T-helper 2 cell treated with Interferon-gamma antibody and Interleukin-4, amounts not matched to agents 5 μg/mL and 100 μg/mL, for 36 hours (primary cell): ENCODE measurements at places on chromosomes 11 and 22.

GRCh38 chr11:33291004-33291777 lies 34.0 kb downstream of the HIPK3 start:
- no peak for DNase-seq

- no peak for DNase-seq
These were observed 9.2 kb downstream of the PRSS23 start for GRCh38 chr11:86809561-86809960.

DNA sequence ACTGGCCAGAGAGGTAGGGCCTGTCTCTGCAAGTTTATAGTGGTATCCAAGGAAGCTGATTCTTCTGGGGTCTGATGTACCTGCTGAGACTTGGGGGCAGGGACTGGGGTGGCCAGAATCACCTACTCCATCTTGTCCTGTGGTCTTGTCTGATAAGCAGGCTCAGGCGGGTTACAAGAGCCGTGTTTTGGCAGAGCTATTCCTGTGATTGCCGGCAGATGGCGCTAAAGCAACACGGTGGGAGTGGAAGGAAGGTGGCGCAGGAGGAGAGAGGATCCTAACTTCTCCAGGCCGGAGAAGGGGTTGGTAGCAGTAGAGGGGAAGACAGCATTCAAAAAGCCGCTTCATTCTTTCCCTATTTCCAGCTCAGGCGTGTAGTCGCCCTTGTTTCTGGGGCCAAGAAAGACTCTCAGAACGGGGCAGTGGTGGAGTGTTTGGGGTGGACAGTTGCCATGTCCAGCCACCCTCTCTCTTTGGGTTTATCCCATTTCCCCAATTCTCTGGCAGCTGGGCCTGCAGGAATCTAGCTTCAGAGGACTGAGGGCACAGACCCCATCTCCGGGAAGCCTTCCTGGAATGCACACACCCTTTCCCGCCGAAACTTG lies 15.1 kb downstream of the CHRM1 start:
- DNase-seq = peak; percentile 66

GRCh38 chr11:64865286-64866172 lies 12.9 kb downstream of the EHD1 start:
- peak; percentile 69 for DNase-seq

- no peak for DNase-seq
These were observed 22.6 kb downstream of the PHLDB1 start for GRCh38 chr11:118629761-118630661.

DNA sequence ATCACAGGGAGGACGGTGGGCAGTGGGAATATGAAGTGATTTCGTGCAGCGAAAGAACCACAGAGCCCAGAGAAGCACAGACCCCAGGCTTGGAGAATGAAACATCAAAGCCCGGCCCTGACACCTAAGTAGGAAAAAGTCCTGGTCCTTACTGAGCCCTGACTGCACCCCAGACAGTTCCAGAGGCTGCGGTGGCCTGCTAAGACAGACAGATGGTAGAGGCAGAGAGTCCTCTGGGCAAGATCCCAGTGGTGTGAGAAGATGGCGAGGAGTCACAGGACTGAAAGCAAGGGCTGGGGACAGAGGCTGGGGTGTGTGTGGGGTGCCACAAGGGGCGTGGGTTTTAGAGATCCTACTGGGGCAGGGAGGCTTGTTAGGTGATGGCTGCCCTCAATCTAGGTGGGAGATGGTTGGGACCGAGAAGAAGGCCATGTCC lies 3.7 kb downstream of the CBX6 start:
- DNase-seq = no peak

DNA sequence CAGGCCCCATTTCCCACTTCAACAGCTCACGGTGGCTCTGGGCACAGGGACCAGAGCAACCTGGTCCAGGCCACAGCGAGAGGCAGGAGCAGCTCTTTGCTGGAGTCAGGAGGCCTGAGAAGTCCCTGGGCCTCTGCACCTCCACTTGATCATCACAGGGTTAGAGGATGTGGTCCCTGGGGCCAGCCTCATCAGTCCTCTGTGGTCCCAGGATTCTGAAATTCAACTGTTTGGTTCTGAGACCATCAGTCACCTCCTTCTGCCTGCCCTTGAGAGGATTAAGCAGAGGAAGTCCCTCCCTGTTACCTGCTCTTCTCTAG lies 24.9 kb upstream of the CBX7 start:
- DNase-seq = no peak

DNA sequence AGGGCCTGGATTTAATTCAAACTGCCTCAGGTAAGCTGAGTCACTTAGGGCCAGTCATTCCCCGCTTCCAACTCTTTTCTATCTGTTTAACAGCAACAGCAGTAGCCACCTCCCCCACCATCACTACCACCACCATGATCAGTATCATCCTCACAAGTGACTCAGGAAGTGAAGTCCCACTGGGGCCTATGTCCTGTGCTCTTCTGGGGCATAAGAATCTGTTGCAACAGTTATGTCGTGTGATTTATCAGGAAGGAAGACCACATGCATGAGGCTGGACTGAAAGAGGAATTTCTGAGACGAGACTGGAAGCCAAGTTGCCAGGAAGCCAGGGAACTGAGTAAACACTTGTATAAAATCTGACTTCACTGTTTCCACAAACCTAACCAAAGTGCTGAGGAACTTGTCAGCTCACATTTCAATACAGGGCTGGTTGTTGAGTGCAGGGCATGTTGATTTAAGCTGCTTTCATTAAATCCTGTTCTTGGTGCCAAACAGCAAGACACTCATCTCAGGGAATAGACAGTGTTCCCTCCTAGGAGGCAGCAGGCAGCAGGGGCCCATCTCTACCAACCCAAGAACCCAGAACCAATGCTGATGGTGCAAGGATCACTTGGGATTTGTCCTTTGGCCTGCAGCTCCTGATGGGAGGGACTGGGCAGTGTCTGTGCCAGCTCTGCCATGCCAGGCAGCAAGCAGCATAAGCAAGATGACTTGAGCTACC lies 226.7 kb upstream of the NARS2 start:
- no peak for DNase-seq

- DNase-seq = no peak
These were observed 2.8 kb upstream of the BSX start for GRCh38 chr11:122984186-122985011.

DNA sequence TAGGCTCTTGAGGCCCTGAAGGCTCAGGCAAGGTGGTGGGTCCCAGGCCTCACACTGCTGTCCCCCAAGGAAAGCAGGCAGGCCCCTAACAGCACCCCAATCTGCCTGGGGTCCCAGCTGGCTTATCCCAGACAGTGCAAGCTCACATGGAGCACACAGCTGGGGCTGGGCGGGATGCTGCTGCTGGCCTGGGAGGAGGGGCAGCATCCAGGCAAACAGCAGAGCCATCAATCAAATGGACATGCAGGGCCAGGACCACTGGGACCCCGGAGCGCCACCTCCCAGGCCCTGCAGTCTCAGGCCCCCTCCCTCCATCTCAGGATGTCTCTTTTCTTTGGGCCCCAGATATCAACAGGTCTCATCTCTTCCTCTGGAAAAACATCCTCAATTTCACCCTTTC lies 140.3 kb downstream of the BRD1 start:
- no peak for DNase-seq

GRCh38 chr22:46337870-46338269 lies 2.4 kb downstream of the TRMU start:
- no peak for DNase-seq

- DNase-seq = no peak
These were observed 109.4 kb downstream of the NAV2 start for GRCh38 chr11:19821993-19822392.

- no peak for DNase-seq
These were observed 13.8 kb upstream of the TEF start for GRCh38 chr22:41367680-41368542.

GRCh38 chr11:65977621-65978390 lies 16.3 kb downstream of the SART1 start:
- DNase-seq = no peak

- DNase-seq = no peak
These were observed 8.1 kb downstream of the RELA start for GRCh38 chr11:65654375-65655349.

GRCh38 chr11:117535201-117535849 lies 207.7 kb downstream of the CEP164 start:
- no peak for DNase-seq

GRCh38 chr11:9718147-9718546 lies 54.3 kb downstream of the SWAP70 start:
- DNase-seq = no peak

- peak; percentile 44 for DNase-seq
These were observed 12.0 kb downstream of the STX3 start for GRCh38 chr11:59767225-59767611.

- DNase-seq = no peak
These were observed 130.8 kb downstream of the CEP164 start for GRCh38 chr11:117458275-117459122.

DNA sequence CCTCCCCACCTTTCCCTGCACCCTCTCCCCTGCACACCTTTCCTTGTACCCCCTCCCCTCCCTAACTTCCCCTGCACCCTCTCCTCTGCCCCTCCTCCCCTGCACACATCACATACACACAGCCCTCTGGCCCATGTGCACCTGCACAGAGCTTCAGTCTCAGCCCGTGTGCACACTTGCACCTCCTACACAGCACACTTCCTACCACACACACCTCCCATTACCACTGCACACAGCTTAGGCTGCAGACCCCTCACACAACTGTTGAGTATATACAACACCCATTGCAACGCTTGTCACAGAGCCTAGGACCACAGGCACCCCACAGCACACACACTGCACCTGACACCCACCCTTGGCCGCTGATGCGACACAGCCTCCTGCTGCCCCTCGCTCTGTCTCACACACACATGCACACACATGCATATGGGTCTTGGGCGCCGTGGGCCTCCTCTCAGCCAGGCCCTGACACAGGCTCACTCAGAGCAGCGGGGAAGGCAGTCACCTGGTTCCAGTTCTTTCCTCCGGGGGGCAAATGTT lies 411 bp downstream of the SIGIRR start:
- DNase-seq = no peak

- DNase-seq = no peak
These were observed 414.8 kb downstream of the BUD13 start for GRCh38 chr11:116357784-116358544.

GRCh38 chr11:105610871-105611571 lies 1.1 kb downstream of the GRIA4 start:
- no peak for DNase-seq

GRCh38 chr11:2092956-2093412 lies 46.2 kb downstream of the IGF2 start:
- no peak for DNase-seq

- peak; percentile 9 for DNase-seq
These were observed 71.5 kb upstream of the VSTM5 start for GRCh38 chr11:93921695-93922468.

DNA sequence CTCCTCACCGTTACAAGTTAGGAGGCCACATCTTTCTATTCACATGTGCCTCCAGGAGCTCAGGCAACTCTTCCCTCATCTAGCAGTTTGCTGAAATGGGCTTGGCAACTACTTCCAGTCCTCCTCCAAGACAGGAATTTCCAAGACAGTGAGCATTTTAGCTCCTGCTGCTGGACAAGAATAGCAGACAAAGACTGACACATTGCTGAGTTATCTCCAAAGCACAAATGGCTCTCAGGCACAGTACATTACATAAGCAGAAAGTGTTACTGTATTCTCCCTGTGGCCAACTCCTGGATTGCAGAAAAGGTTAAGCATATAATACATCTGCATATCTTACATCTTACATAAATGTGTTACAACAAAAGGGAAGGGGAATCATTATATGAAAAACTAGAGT lies 83.2 kb upstream of the POU2AF2 start:
- DNase-seq = no peak

- no peak for DNase-seq
These were observed 4.8 kb upstream of the NLRP10 start for GRCh38 chr11:7969756-7970646.

- no peak for DNase-seq
These were observed 6.6 kb upstream of the TEAD1 start for GRCh38 chr11:12667646-12668045.

GRCh38 chr11:76810151-76810853 lies 27.1 kb downstream of the TSKU start:
- DNase-seq = peak; percentile 29

GRCh38 chr11:43756575-43756974 lies 76.0 kb downstream of the HSD17B12 start:
- no peak for DNase-seq

- DNase-seq = no peak
These were observed 18.7 kb upstream of the PANX2 start for GRCh38 chr22:50151571-50152537.

- DNase-seq = no peak
These were observed 20.7 kb upstream of the CCDC188 start for GRCh38 chr22:20171288-20172140.

DNA sequence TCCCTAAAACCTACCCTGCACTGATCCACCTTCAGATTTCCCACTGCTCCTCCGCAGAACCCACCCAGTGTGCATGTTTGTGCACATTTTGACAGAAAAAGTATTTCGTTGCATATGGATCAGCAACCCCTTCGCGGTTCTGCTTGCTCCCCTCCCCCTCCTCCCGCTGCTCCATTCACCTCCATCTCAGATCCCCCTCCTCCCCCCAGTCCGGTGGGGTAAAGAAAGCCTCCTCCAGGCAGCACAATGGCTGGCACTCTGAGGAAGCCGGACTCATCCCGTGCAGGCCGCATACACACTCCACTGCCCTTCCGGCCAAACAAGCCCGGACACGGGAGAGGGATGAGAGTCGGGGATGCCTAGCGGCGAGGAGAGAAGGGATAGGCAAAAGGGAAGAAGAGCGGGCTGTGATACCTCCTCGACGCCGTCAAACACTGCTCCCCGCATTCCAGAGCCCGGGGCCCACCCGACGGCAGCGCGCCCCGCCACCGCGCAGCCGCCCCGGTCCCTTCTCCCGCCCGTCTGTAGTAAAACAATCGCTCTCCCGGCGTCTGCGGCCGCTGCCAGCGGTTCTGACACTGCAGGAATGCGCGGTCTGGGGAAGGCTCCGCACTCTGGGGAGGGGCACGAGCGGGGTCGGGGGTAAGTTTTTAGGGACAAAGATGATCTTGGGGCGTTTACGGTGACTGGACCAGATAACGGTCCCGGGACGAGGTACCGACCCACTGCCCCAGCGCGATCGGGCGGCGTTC lies 915 bp downstream of the FEZ1 start:
- DNase-seq = no peak

GRCh38 chr22:38312261-38312800 lies 4.9 kb downstream of the CSNK1E start:
- DNase-seq = no peak
